Hematopoietic multipotent progenitor cell (in vitro differentiated cells): ENCODE measurements at places on chromosomes 5 and 9. TPM values are rescaled to one million over a fixed set of nuclear protein-coding genes. Genes with fewer than 3 reads are reported as not detected.

Gene PELO
- total RNA-seq: 9.7 TPM

Gene SPEF2
- total RNA-seq: 4.0 TPM

Gene PCDHA5
- under 0.01 TPM for total RNA-seq

Gene EIF4EBP3
- 8.3 TPM for total RNA-seq

Gene RFK
- 20.7 TPM for total RNA-seq

Gene BARX1
- total RNA-seq: not detected

Gene ADAMTS19
- total RNA-seq: not detected

Gene PCDHGB7
- 2.2 TPM for total RNA-seq

Gene DDX4
- total RNA-seq: not detected

Gene THBS4
- under 0.01 TPM for total RNA-seq

Gene COL5A1
- 10.5 TPM for total RNA-seq
